ENCODE measurements at places on chromosomes 1 and 21.

DNA sequence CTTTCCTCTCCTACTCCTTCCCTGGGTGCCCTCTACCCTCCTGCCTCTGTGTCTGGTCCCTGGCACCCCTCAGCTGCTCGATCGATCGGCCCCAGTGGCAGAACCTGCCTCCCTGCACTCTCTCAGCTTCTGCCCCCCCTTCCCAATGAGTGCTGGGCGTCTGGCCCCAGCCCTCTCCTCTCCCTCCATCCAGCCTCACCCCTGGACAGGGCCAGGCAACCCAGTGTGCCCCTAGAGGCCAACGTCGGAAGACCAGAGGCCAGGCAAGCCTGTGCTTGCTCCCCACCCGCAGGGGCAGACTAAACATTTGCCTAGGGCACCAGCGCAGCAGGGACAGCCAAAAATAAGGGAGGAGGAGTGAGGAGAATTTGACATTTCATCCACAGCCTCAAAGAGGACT lies 43.5 kb downstream of the LGR6 start:
- DNase-seq, result peak; percentile 80

GRCh38 chr1:178796013-178796412 lies 71.0 kb downstream of the RALGPS2 start:
- DNase-seq, result no peak

DNA sequence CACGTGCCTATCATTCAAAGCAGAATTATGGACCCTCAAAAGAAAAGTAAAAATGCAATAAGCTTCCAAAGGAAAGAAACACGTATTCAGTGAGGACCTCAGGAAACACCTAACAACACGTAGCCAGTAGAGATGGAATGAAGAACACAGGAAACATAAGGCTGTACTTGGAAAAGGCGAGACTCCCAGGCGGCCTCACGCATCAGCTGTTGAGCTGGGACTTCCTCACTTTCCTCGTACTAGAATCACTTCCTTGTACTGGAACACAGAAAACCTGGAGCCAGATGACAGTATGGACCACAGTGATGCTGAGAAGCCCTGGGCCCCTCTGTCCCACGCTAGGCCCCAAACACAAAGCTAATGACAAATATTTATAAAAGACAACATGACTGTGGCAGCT lies 94.4 kb upstream of the BACE2 start:
- no peak for DNase-seq

DNA sequence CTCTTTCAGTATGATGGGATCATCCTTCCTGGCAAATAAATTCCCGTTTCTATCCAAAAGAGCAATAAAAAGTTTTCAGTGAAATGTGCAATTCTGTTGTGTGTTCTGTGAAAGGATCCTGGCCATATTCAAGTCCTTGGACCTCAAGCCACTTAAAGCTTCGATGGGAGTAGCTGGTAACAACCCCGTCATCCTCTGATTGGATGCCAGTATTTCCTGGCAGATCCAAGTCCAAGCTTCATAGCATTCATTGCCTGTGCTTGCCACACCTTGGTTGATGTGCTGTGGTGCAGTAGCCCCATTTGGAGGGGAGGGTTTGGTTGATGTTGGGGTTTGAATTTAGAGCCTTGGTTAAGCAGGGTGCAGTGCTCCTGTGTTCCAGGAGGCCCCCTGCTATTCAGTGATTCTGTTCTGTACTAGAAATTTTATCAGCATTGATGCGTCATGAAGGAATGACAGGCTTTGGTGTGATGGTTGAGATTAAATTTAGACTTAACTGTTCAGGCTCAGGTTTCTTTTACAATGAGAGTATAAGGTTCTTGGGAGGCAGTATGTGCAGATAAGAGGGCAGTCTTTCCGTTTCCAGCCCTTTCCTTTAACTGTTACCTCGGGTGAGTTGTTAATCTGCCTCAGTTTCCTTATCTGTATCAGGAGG lies 4.9 kb downstream of the RPL11 start:
- no peak for DNase-seq

DNA sequence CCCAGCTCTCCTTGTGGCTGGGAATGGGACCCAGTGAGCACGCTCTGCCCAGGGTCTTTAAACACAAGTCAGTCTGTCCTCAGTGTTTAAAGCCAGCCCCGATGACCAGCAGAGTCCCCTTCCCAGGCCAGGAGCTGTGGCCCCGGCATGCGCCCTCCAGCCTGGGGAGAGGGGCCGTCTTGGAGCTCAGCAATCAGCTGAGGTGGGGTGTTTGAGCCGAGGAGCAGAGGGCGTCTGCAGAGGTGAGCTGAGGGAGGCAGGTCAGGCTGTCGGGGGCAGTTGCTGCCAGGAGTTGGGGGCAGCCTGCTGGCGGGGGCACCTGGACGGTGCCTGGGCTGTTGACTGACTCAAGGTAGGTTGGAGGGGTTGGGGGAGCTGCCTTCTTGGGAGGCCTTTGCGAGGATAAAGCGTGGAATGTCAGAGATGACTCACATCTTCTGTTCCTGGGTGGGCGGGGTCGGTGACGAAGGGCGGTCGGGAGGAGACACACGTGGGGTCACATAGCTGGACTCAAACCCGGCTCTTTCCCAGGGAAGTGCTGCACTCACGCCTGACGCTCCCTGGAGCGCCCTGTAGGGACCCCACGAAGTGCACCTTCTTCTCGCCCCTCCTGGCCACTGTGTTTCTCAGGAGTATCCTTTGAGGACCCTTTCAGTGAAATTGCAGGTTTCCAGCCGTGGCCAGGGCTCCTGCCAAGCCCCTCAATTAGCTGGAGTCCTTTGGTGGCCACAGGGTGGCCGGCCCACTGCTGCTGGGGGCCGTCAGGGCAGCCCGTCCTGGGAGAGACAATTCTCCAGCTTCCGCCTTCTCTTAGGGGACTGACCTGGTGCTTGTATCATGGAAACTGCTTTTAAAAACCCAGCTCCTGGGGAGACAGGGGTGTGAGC lies 86.2 kb downstream of the SIK1 start:
- no peak for DNase-seq

- no peak for DNase-seq
Observed at GRCh38 chr1:22531251-22531650, 32.0 kb upstream of the EPHA8 start.

DNA sequence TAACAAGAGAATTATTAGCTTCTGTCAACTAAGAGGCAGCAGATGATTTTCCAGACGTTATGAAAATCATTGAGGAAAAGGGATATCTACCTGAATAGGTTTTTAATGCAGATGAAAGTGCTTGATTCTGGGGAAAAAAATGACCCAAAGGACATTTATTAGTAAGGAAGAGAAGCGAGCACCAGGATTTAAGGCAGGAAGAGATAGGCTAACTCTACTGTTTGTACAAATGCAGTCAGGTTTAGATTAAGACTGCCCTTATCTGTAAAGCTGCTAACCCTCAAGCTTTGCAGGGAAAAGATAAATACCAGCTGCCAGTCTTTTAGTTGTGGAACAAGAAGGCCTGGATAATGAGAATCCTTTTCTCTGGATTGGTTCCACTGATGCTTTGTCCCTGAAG lies 33.0 kb upstream of the LRIG2 start:
- DNase-seq, result no peak

- no peak for DNase-seq
Observed at GRCh38 chr1:97562081-97562480, 358.8 kb downstream of the DPYD start.

DNA sequence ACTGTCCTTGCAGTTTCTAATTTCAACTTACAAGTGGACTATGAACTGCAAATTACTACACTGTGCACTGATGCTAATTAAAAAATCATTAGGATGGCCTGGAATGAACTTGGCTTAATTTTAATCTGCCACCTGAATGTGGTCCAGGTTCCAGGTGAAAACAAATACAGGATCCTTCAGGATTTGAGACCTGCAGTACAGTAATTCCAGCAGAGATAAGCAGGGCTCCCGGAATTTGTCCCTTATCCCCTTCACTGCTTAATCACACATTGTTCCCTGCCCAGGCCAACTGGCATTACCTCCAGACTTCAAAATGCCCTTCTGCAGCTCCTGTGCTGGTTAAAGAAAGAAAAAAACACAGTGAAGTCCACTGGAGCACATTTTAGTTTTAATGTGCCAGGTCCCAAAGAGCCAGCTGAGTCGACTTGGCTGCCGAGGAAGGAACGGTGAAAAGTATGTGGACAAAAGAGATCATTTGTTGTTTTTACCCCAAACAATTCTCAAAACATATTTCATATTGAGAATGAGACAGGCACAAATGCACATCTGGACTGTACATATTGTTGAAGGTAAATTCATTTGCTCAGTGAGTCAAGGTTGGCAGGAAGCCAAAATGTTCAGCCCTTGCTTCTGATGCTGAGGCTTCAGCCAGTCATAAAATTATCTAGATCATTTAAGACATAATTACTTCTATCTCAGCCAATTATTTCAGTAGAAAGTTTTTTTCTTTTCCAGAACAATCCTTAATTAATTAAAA lies 28.3 kb downstream of the DEGS1 start:
- DNase-seq, result no peak

- DNase-seq, result no peak
Observed at GRCh38 chr1:66999640-67000400, 54.1 kb downstream of the SLC35D1 start.

DNA sequence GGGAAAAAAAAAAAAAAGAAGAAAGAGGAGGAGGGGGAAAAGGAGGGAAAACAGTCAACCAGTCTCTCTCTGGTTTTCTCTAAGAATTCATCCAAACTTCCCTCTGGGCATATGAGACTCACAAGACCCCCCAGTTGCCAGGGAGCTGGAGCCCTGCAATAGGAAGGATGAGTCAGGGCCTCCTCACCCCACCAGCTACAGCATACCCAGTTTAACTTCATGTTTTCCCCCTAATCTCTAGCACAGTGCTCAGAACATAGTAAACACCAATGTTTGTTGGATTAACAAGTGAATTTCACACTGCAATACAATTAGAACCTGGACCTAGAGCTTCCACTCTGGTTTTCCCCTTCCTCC lies 7.8 kb downstream of the F11R start:
- no peak for DNase-seq

GRCh38 chr1:108845991-108846390 lies 10.9 kb downstream of the AKNAD1 start:
- no peak for DNase-seq

DNA sequence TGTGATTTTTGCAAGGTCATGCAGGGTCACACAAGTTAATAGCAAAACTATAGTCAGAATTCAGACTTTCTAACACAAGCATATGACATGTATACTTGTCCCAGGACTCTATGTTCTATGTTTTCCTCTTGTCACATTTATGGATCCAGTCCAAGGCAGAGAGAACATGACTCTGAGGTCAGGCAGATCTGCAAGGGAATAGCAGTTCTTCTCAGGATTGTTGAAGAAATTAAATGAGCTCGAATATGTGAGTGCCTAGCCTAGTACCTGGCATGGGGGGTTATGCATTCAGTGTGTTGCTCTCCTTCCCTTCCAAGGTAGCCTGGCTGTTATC lies 9.5 kb upstream of the RPTN start:
- no peak for DNase-seq

- no peak for DNase-seq
Observed at GRCh38 chr1:101316256-101316655, 79.4 kb downstream of the S1PR1 start.

DNA sequence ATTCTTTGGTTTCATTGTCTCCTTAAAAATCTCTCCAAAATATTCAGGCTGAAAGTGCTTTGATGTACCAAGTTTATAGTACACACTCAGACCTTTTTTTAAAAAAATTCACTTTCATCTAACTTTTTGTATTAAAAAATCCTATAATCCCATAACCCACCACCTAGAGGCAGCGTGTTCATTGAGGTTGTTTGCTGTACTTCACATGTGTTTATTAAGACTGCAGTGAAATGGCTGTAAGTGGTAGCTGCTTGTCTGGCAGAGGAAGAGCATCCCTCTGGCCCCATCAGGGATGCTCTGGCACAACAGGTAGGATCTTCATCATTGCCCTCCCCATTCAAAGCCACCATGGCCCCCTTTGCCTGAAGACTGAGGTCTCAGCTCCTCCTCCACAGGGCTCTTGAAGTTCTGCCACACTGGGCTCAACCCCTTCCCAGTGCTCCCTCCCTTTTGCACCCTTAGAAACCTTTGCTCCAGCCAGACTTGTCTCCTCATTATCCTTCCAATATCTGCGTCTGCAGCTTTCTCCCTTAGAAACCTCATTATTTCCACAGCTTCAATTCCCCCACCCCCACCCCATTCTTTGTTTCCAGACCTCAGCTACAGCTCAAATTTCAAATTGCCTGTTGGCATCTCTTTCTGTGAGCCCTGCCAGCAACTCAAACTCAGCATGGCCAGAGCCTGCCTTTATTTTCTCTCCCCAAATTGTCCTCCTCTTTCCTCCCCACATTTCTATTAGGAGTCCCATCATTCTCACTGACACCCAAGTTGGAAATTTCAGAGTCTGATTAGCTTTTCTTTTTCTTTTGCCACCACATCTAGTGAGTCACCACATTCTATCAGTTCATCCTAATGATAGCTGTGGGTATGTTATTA lies 369.6 kb upstream of the USP24 start:
- no peak for DNase-seq

Measured in H1 (cell line).